ENCODE measurements at places on chromosomes 2 and 18.

GRCh38 chr18:24991141-24992060 is 360.6 kb downstream of the ZNF521 start:
- DNase-seq: no peak

GRCh38 chr2:160358046-160358445 is 135.6 kb downstream of the RBMS1 start:
- no peak for DNase-seq

DNA sequence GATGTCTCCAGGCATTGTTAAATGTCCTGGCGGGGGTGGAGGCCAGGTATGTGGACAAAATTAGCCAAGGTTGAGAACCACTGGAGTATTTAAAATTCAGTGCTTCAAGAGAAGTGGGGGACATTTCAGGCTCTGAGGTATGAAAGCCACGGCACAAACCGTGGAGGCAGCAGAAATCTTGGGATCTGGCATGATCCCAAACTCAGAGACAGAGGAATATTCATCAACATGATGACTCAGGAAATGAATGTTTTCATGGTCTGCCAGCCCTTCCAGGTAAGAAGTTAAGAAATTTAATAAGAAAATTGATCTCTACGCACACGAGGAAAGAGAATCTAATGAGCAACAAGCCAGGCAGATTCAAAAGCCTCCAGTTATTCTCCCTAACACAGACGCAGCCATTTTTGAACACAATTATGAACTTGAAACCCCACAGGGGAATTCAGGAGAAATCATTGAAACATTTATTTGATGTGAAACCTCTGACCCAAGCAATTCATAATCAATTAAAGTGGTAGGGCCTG is 11.3 kb upstream of the GRP start:
- no peak for DNase-seq

DNA sequence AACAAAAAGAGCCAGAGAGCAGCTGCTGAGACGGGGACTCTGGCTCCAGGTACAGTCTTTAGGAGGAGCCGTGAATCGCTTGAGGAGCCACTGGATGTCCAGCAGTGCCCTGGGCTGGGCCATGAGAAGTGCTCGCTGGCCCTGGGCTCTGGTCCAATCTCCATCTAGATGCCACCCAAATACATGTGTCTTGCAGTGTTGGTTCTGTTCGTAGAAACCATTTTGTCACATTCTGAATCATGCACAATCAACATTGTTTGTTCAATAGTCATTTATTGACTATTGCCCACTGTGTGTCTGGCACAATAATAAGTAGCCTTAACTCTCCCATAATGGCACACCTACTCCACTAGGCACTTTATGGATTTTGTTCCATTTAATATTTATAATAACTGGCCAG is 26.1 kb downstream of the TYMS start:
- no peak for DNase-seq

- no peak for DNase-seq
Measured at GRCh38 chr2:235668782-235669181, 174.9 kb downstream of the AGAP1 start.

- DNase-seq: no peak
Measured at GRCh38 chr18:9666548-9666947, 41.6 kb upstream of the RAB31 start.

GRCh38 chr2:37349231-37349860 is 4.9 kb downstream of the QPCT start:
- no peak for DNase-seq

DNA sequence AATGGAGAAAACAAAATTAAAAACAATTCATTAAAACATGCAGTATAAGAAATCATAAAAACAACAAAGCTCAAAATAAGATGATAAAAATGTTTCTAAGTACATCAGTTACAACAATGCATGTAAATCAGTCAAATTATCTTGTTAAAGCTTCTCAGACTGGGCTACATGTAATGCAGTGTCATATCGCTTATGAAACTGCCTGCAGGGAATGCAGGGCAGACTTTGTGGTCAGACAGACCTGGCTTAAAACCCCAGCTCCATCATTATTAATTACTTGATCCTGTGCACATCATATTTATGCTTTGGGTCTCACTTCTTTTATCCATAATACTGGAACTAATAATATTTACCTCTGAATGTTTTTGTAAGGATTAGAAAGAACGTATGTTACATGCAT is 74.6 kb downstream of the PID1 start:
- no peak for DNase-seq

DNA sequence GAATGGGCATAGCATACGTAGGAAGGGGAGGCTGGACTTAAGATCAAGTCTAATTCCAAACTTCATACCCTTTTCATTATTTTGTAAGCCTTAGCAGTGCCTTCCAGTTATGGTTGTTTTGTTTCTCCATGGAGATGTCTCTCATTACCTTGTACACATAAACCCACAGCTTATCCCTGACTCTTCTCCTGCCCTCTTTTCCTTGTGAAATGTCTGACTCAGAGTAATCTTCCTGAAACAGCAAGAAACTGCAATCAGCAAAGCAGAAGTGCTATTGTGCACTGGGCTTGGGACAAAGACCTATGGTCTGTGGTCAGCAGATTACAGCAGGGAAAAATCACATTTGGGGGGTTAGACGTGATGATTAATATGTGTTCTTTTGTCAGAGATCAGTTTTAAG is 176.7 kb downstream of the IKZF2 start:
- no peak for DNase-seq

- no peak for DNase-seq
Measured at GRCh38 chr2:180046776-180047175, 39.7 kb upstream of the CWC22 start.

- DNase-seq: no peak
Measured at GRCh38 chr2:105377871-105378270, 21.0 kb downstream of the FHL2 start.

- DNase-seq: no peak
Measured at GRCh38 chr2:28544405-28544921, 48.6 kb downstream of the PLB1 start.

- no peak for DNase-seq
Measured at GRCh38 chr2:108604196-108604595, 69.9 kb downstream of the LIMS1 start.

DNA sequence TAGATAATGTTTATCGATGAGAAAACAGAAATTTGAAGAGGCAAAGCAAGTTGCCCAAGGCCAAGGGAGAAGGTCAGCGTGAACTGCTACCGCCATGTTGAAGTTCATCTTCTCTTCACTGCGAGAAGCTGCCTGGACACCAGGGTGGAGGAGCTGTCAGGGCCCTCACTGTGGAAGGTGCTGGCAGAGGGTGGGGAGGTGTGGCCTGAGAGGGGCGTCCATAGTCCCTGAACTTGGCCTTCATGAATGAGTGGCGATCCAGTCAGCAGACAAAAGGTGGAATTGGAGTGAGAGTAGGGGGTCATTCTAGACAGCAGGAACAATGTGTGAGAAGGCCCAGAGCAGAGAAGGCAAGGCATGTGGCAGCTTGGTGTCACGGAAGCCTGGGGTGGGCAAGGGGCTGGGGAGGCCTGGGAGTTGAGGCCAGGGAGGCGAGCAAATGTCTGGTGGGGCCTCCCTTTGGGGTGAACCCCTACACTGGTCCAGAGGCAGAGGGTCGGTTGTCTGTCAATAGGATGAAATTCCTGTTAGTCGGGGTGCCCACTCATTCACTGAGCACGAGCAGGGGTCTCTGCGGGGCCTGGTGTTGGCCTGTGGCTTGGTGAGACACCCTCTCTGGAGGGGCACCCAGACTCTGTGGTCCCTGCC is 33.3 kb upstream of the KCNF1 start:
- DNase-seq: no peak

DNA sequence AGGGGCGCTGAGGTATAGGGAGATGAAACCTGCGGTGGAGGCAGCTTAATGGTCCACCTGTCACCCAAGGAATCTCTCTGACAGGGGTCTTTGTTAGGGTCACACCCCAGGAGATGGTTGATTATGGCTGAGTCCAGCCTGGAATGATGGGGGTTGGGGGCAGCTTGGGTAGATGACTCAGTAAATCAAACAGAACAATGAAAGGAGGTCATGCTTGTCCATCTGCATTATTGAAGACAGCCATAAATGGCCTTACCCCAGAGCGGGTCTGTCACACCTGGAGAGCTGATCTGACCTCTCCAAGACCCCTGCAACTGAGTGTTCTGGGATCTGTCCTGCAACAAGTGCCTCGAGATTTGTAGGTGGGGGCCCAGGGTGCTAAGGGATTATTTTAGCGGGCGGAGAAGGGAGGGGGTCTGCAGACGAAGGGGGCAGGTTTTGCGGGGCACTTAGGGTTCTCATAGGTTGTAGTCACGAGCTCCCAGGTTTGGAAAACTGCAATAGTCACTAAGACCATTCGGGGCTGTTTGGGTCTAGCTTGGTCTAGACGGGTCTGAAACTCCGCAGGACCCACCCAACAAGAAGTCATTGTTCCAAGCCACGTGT is 771 bp upstream of the IGFBP2 start:
- no peak for DNase-seq

DNA sequence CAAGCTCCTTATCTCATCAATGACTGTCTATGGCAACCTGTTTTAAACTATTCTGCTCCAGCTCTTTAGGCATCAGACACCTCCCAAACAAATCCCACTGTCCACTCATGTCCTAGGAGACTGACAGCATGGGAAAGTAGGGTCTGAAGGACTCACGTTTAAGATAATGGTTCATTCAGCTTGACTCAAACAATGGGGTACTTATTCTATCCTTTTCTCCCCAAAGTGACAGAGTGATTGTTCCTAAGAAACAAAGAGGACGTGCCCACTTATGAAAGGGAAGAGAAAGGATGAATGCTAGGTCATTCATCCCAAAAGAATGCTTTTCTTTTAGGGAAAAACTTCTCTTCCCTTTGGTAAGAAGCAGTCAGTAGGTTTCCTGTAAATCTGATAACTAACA is 41.9 kb downstream of the ALK start:
- no peak for DNase-seq

- no peak for DNase-seq
Measured at GRCh38 chr18:79947054-79947755, 4.2 kb downstream of the SLC66A2 start.

DNA sequence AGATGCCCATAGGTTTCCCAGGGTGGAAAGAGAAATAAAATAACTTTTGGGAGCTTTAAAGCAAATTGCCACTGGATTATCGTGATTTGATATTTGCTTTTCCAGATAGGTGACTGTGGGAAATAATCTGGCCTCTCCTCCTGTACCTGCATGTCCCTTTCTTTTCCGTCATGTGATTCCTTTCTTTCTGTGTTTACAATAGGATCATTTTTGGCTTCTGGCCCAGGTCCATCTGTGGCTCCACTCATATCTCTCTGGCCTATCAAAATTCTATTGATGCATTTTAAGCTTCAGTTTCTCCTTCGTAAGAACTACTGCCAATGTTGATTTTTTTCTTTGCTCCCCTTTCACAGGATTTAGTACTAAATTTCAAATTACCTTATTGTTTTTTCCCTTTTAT is 153.6 kb downstream of the CCDC85A start:
- DNase-seq: no peak

GRCh38 chr2:203578759-203579643 is 43.9 kb upstream of the RAPH1 start:
- DNase-seq: peak; percentile 15

GRCh38 chr2:173713904-173714555 is 251.1 kb downstream of the SP3 start:
- no peak for DNase-seq

- DNase-seq: no peak
Measured at GRCh38 chr2:54897420-54898310, 152.6 kb downstream of the RTN4 start.

DNA sequence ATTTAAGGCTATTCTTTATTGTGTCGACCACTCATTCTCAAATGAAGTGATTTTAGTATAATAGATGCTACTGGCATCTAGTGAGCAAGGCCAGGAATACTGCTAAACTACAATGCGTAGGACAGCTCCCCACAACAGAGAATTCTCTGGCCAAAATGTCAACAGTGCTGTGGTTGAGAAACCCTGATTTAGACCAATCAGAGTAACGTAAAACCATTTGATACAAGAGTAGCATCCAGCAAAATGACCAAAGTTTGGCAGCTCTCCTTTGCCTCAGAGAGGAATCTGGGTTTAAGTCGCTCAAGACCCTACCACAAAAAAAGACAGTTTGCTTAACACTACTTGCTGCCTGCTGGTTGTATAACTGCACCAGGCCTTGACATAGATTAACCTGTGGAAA is 37.0 kb upstream of the TTN start:
- no peak for DNase-seq

DNA sequence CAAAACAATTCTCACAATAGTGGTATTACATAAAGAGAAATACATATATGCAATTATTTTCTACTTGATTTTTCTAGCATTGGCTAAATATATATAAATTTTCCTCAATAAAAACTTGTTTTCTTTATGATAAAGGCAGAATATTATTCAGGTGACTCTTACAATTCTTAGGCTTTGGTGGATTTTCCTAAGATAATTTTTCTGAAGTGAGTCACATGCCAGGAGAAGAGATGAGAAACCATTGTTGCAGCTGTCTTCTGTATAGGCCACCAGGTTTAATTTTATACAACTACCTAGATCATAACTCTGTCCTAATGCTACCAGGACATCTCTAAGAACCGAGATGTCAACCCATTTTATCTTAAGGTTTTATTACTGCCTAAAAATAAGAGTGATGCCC is 552.4 kb upstream of the CDH2 start:
- no peak for DNase-seq

- DNase-seq: no peak
Measured at GRCh38 chr2:179604598-179604997, 256.8 kb downstream of the ZNF385B start.

GRCh38 chr18:39741755-39742466 is 2176.3 kb upstream of the CELF4 start:
- no peak for DNase-seq

GRCh38 chr2:69493268-69493667 is 56.0 kb upstream of the NFU1 start:
- no peak for DNase-seq

- no peak for DNase-seq
Measured at GRCh38 chr18:69558052-69558451, 157.4 kb downstream of the DOK6 start.

DNA sequence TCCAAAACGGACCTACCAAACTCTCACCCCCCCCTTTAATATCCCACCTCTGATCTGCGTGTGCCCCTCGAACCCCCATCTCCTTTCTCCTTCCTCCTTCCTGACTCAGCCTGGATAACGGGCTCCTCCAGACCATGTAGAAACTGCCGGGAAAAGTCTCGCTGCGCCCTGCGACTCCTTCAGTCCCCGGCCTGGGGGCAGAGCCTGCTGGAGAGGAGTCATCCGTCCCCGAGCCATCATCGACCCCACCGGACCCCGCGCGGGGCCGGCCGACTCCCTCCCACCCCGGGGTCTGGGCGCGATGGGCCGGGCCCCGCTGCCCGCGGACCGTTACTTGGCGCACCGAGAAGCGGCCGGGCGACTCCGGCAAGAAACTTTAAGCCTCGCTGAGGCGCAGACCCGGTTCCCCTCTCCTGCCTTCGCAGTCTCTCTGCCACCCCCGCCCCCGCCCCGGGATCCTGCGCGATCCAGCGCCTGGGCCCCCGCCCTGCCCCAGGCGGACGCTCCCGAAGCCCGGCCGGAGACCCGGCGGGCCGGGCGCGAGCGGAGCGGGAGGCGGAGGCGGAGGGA is 3.4 kb downstream of the ZEB2 start:
- DNase-seq: no peak

DNA sequence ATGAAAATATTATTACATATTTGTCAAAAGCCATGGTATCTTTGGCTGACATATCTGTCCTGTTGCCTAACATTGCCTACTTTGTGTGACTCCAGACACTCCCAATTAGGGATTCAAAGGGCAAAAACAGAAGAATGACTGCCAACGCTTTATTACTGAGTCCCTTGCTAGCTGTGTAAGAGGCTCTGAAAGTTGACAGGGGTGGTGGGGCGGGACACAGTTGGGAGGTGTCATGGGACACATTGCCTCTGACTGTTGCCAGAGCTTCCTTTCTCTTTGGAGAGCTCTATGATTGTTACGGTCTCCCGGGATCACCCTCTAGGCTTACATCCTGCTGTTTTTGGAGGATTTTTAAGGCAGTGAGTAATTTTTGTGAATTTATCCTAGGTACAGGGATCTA is 249.6 kb upstream of the ACVR2A start:
- no peak for DNase-seq
